ENCODE measurements at places on chromosomes 11 and 22. TPM values are rescaled to one million over a fixed set of nuclear protein-coding genes. Genes with fewer than 3 reads are reported as not detected.

GRCh38 chr22:24442352-24442744 lies 14.9 kb downstream of the ADORA2A start:
- no peaks in the 10 kb centered on the region for H3K27me3 ChIP-seq
- H3K4me3 ChIP-seq: no peak overlapping the region
- no peak for DNase-seq
- no peaks in the 10 kb centered on the region for H3K36me3 ChIP-seq
- no peak overlapping the region for H3K27ac ChIP-seq

- no peaks in the 10 kb centered on the region for H3K4me1 ChIP-seq
- no peak overlapping the region for H3K27ac ChIP-seq
- H3K27me3 ChIP-seq: no peaks in the 10 kb centered on the region
- H3K36me3 ChIP-seq: no peaks in the 10 kb centered on the region
- H3K4me3 ChIP-seq: no peak overlapping the region
These were observed 460 bp upstream of the MUC5AC start for GRCh38 chr11:1157341-1157644.

- DNase-seq: no peak
- H3K27ac ChIP-seq: no peak overlapping the region
- no peaks in the 10 kb centered on the region for H3K27me3 ChIP-seq
- H3K36me3 ChIP-seq: no peaks in the 10 kb centered on the region
- H3K4me3 ChIP-seq: no peak overlapping the region
- no peaks in the 10 kb centered on the region for H3K4me1 ChIP-seq
These were observed 136.7 kb upstream of the TTC12 start for GRCh38 chr11:113177671-113178070.

GRCh38 chr11:27473017-27473406 lies 422 bp upstream of the LGR4 start:
- H3K27ac ChIP-seq: peak overlapping the region; percentile 95
- peaks cover 12% of the 10 kb centered on the region for H3K4me1 ChIP-seq
- H3K27me3 ChIP-seq: no peaks in the 10 kb centered on the region

DNA sequence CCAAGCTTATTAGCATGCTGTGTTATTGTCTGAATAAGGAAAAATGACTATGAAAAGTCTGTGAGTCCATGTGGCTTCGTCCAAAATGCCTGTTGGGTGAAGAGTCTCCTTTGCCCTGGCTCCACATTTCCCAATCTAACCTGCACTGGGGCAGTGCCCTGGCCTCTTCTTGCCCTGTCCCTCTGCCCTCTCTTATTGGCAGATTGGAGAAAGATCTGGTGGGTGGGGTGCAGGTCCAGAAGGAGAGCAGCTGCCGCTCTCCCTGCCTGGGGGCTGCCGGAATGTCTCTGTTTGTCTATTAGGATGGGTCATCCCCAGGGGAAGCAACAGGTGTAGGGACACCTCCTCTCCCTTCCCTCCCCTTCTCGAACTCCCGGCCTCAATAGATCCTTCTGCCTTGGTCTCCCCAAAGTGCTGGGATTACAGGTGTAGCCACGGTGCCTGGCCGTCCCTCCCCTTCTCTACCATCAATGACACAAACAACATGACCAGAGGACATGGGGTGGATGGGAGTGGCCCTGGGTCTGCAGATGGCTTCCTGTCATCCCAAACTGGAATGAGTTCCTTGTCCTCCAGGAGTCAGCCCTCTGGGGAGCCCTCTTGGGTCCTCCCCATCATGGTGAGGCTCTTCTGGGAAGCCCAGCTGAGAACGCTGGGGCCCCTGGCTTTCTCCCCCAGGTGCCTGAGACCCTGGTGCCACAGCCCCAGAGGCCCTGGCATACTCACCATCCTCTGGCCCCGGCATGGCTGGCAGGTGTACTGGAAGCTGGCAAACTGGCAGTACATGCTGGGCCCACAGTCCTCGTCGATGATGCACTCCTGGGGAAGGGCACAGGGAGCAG lies 40.5 kb downstream of the DKK3 start:
- H3K27me3 ChIP-seq: no peaks in the 10 kb centered on the region
- H3K36me3 ChIP-seq: no peaks in the 10 kb centered on the region
- H3K4me1 ChIP-seq: peaks cover 10% of the 10 kb centered on the region
- no peak for DNase-seq
- H3K27ac ChIP-seq: no peak overlapping the region

- no peaks in the 10 kb centered on the region for H3K4me1 ChIP-seq
- H3K27ac ChIP-seq: no peak overlapping the region
- no peak for DNase-seq
- no peaks in the 10 kb centered on the region for H3K27me3 ChIP-seq
These were observed 60.3 kb upstream of the POU2AF2 start for GRCh38 chr11:111185266-111185665.

- H3K4me3 ChIP-seq: no peak overlapping the region
- H3K27me3 ChIP-seq: no peaks in the 10 kb centered on the region
- H3K27ac ChIP-seq: no peak overlapping the region
- no peaks in the 10 kb centered on the region for H3K4me1 ChIP-seq
- H3K36me3 ChIP-seq: no peaks in the 10 kb centered on the region
These were observed 12.0 kb downstream of the SCGB1D2 start for GRCh38 chr11:62253999-62254542.

DNA sequence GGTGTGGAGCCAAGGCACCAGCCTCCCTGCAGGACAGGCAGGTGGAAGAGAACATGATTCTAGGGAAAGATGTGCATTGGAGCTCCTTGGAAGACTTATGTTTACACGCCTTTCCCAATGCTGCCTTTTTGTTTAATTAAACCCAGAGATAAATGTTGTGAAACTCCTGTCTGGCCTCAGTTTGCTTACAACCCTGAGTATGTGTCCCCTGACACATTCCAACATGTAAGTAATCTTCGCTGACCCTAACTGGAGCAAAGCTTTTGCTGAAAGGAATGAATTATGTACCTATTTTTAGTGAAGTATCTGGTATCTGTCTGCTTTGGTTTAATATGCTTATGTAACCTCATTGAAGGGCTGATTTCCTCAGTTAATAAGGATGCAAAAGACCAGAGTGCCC lies 56.7 kb downstream of the APIP start:
- H3K36me3 ChIP-seq: no peaks in the 10 kb centered on the region
- H3K27me3 ChIP-seq: no peaks in the 10 kb centered on the region
- H3K27ac ChIP-seq: no peak overlapping the region
- no peak overlapping the region for H3K4me3 ChIP-seq
- no peaks in the 10 kb centered on the region for H3K4me1 ChIP-seq

- H3K36me3 ChIP-seq: no peaks in the 10 kb centered on the region
- no peak for DNase-seq
- H3K27me3 ChIP-seq: no peaks in the 10 kb centered on the region
- H3K27ac ChIP-seq: no peak overlapping the region
These were observed 306.4 kb downstream of the KIRREL3 start for GRCh38 chr11:126694065-126694625.

DNA sequence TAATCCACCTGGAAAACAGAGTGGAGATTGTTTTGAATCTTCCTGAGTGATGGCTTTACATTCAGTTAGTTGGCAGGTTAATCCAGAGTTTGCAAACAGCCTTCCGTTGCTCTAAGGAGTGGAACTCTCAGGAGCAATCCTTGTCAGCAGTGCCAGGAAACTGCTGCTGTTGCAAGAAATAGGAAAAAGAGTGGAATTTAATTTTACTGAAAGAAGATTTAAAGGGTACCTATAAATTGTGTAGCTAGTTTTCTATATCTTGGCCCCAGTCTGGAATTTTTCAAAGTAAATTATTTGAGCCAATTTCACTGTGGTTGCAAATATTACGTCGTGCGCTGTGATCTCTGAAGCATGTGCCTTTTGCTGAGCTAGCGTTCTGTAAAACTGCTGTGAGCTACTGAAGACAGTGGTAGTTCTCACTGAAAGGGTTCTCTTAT lies 55.5 kb upstream of the SLC5A12 start:
- no peak for DNase-seq
- H3K27ac ChIP-seq: no peak overlapping the region
- no peak overlapping the region for H3K4me3 ChIP-seq
- H3K27me3 ChIP-seq: no peaks in the 10 kb centered on the region
- no peaks in the 10 kb centered on the region for H3K36me3 ChIP-seq
- H3K4me1 ChIP-seq: no peaks in the 10 kb centered on the region

PAK1 gene
- polyA plus RNA-seq: 60.1 TPM

PRDM11 gene
- 6.4 TPM for polyA plus RNA-seq

DNA sequence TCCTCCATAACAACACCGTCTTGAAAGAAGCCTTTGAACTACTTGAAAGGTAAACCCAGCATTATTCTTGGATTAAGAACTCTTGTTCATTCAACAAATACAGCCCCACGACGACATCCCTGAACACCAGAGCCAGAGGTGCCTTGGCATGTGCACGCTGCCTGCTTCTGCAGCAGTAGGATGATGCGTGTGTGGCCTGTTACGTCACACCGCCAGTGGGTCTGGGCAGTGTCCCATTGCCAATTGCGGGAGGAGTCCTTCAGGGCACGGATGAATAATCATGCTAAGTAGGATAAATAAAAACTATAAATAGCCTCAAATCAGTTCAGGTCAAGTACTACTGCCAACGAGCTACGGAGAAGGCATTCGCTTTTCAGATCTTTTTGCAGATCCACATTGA lies 380.5 kb downstream of the SHANK2 start:
- H3K4me3 ChIP-seq: no peak overlapping the region
- no peak overlapping the region for H3K27ac ChIP-seq
- no peaks in the 10 kb centered on the region for H3K27me3 ChIP-seq
- H3K36me3 ChIP-seq: no peaks in the 10 kb centered on the region
- H3K4me1 ChIP-seq: no peaks in the 10 kb centered on the region

DNA sequence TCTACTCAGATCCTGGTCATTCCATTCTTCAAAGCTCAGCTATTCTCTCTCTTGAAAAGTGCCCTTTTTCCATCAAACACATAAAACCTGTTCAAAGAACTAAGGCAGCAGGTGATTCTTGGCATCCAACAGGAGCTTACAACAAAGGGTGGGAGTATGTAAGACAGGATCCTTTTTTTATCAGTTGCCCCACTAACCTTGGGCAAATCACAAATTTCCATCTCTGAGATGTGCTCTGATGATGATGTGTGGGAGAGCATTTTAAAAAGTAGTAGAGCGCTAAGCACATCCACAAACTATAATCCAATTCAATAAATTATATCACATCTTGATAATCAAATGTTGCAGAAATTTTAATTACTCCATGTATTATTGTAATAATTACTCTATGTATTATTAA lies 53.7 kb upstream of the FDX1 start:
- H3K4me3 ChIP-seq: no peak overlapping the region
- H3K4me1 ChIP-seq: peaks cover 9% of the 10 kb centered on the region
- no peaks in the 10 kb centered on the region for H3K27me3 ChIP-seq
- H3K27ac ChIP-seq: peak overlapping the region; percentile 42

- H3K4me1 ChIP-seq: no peaks in the 10 kb centered on the region
- no peaks in the 10 kb centered on the region for H3K36me3 ChIP-seq
- DNase-seq: no peak
- H3K4me3 ChIP-seq: no peak overlapping the region
These were observed 64.5 kb upstream of the SCUBE2 start for GRCh38 chr11:9155930-9156329.

DNA sequence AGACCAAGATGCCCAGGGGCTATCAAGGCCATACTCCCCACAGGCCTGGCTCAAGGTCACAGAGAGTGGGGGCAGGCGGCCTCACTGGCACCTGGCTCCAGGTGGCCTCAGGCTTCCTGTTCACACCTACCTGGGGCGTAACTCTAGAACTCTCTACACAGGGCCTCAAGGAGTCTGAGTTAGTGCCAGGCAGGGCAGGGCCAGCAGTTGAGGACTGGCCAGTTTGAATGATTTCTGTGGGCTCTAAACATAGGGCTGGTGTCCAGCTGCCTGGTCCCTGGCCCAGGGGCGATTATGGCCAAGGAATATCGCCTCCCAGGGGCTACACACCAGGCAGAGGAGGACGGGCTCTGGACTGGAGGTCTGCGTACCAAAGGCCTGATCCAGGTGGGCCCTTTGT lies 79.2 kb downstream of the WNT7B start:
- no peaks in the 10 kb centered on the region for H3K4me1 ChIP-seq
- no peak overlapping the region for H3K27ac ChIP-seq
- no peak for DNase-seq
- H3K27me3 ChIP-seq: no peaks in the 10 kb centered on the region
- H3K36me3 ChIP-seq: no peaks in the 10 kb centered on the region

GRCh38 chr11:59187587-59187986 lies 15.7 kb downstream of the DTX4 start:
- H3K4me1 ChIP-seq: peaks cover 13% of the 10 kb centered on the region
- H3K36me3 ChIP-seq: no peaks in the 10 kb centered on the region
- H3K27me3 ChIP-seq: no peaks in the 10 kb centered on the region
- H3K27ac ChIP-seq: no peak overlapping the region
- H3K4me3 ChIP-seq: no peak overlapping the region

DNA sequence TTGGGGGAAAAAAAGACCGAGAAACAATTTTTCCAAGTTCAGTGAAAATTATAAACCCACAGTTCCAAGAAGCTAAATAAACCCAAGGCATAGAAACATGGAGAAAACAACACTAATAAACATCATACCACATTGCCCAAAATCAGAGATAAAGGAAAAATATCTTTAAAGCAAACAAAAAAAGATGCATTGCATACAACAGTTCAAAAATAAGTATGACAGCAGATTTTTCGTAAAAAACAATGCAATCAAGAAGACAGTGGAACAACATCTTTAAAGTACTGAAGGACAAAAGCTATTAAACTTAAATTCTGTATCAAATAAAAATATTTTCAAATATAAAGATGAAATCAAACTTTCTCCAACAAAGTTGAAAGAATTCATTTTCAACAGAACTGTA lies 921.3 kb downstream of the METTL15 start:
- no peaks in the 10 kb centered on the region for H3K4me1 ChIP-seq
- no peaks in the 10 kb centered on the region for H3K27me3 ChIP-seq
- H3K4me3 ChIP-seq: no peak overlapping the region
- H3K36me3 ChIP-seq: no peaks in the 10 kb centered on the region
- no peak overlapping the region for H3K27ac ChIP-seq

TRIM34 gene
- 6.5 TPM for polyA plus RNA-seq

PDGFD gene
- 6.0 TPM for polyA plus RNA-seq

GRCh38 chr11:23730307-23730998 lies 766.4 kb upstream of the LUZP2 start:
- H3K27ac ChIP-seq: no peak overlapping the region
- H3K36me3 ChIP-seq: no peaks in the 10 kb centered on the region
- peak; percentile 44 for DNase-seq
- H3K27me3 ChIP-seq: no peaks in the 10 kb centered on the region

KDELR3 gene
- 10.4 TPM for polyA plus RNA-seq

DNA sequence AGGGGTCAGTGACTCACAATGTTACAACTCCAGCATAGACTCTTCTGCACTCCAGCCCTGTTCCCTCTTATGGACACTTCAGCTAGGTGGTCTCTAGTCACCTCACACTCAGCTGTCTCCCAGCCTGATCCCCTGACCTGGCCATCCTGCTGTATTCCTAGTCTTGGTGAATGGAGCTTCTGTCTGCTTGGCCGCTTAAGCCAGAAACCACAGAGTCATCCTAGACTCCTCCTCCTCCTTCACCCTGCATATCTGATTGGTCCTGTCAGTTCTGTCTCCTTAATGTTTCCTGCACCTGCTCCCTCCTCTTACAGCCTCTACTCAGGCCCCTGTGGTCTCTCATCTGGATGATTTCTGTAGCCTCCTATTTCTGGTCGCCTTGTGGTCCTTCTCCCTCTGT lies 144.9 kb downstream of the HIPK3 start:
- no peaks in the 10 kb centered on the region for H3K27me3 ChIP-seq
- no peak overlapping the region for H3K4me3 ChIP-seq
- H3K36me3 ChIP-seq: no peaks in the 10 kb centered on the region
- H3K27ac ChIP-seq: no peak overlapping the region
- no peak for DNase-seq
- H3K4me1 ChIP-seq: no peaks in the 10 kb centered on the region

NNMT gene
- polyA plus RNA-seq: 38.8 TPM
